G401 (cell line): ENCODE measurements at places on chromosomes 7 and 10.

- DNase-seq: no peak
Observed at GRCh38 chr10:48633381-48634197, 28.7 kb upstream of the ARHGAP22 start.

GRCh38 chr10:118167056-118167700, 120.4 kb upstream of the RAB11FIP2 start:
- no peak for DNase-seq

DNA sequence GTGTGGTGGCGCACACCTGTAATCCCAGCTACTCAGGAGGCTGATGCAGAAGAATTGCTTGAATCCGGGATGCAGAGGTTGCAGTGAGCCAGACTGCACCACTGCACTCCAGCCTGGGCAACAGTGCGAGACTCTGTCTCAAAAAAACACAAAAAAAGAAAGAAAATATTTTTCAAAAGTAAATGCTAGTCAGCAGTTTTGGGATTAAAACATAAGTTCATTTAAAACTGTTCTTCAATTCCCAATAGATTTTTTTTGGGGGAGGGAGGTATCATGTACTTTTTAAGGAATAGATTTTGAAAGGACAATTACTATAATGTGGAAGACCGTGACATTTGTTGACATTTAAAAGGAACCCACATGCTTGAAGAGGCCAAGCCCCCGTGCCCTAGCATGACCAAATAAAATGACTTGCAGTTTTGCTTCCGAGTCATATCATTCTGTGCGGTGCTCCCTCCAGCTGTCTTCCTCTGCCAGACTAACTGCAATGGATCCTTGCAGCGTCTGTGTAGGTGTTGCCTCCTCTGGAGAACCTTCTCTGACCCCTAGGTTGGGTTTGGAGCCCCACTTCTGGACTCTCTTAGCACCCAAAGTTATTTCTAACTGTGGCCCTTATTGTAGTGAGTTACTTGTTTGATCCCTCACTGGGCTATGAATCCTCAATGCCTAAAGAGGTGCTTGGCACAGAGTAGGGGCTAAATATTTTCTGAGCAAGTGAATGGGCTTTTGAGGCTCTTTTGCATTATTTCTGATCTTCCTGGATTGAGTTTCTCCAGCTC, 17.4 kb upstream of the HPS1 start:
- DNase-seq: no peak

- DNase-seq: no peak
Observed at GRCh38 chr10:103444478-103444877, 7.7 kb downstream of the CALHM2 start.

DNA sequence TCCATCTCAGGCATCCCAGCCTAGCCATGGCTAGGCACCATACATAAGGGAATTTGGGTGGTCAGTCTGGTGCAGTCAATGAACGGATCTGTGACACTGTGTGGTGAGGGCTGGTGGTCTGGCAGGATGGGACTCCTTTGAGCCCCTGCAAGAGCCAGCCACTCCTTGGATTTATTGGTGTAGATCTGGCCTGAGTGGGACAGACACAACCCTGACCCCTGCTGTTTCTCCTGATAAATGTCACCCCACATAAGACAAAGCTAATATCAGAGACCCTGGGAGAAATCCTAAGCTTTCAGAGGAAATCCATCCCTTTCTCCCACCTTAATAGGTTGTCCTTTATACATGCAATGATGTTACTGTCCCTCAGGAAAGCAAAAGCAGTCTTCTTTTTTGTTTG, 2.3 kb downstream of the FBXO24 start:
- DNase-seq: no peak
